Effector memory CD8-positive, alpha-beta T cell (primary cell): ENCODE measurements at places on chromosomes 13 and 19.

DNA sequence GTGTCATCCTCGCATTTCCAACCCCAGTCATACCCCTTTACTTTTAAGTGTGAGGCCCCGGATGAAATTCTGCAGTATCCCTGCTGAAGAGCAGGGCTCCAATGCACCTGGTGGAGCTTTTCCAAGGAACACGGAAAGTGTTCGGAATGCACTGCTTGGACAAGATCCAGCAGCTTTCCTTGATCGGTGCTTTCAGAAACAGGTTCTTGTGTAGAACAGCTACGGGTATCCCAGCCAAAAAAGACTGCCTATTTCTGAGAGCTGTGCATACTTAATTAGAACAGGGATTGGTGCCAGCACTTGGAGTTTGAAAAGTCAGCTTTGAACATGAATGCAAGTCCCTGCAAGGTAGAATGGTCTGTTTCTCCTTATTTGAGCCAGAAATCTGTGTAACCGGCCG, 87.2 kb upstream of the C1QTNF9B start:
- H3K27ac ChIP-seq = no peak overlapping the region
- H3K36me3 ChIP-seq = peaks cover 14% of the 10 kb centered on the region
- H3K4me3 ChIP-seq = no peak overlapping the region
- peaks cover 48% of the 10 kb centered on the region for H3K27me3 ChIP-seq

DNA sequence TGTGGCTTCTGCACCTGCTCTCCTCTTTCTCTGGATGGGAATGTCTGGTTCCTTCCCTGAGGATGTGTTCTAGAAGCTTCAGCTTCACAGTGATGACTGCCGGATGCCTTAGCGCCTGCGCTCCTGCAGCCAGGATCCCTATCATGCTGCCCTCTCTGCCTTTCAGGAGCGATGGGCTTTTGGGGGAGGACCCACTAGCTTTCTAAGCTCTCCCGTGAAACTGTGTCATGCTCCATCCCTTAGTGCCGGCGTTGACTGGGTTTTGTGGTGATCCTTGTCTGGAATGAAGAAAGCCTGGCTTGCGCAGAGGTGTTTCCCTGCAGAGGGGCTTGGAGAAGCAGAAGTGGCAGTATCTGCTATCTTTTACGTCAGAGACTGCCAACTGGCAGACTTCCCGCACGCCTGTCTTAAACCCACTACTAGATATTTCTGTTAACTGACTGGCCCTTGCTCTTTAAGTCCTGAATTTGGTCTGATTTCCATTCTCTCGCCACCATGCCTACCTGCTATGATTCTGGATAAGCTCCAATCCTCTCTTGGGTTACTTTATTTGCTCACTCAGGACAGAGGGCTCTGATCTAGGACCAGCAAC, 3.8 kb upstream of the KMT2B start:
- peaks cover 18% of the 10 kb centered on the region for H3K36me3 ChIP-seq
- H3K27me3 ChIP-seq = peaks cover 7% of the 10 kb centered on the region
- H3K4me1 ChIP-seq = peaks cover 50% of the 10 kb centered on the region

GRCh38 chr13:21672287-21672680, 1.4 kb downstream of the FGF9 start:
- DNase-seq = no peak
- peak overlapping the region; percentile 88 for H3K4me3 ChIP-seq
- peaks cover 23% of the 10 kb centered on the region for H3K36me3 ChIP-seq

DNA sequence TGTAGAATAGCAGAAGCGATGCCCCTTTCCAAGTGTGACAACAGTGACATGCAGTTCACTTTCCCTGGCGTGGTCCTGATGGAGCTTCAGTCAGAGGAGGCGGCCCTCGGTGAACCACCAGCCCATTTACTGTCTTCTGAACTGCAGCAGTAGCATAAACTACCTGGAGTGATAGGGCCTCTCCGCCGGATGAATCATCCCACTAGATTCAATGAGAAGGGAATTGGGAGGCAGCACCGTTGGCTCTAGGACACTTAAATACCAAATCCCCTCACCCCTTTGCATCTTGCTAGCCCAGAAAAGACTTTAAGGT, 112.8 kb upstream of the GPR12 start:
- H3K36me3 ChIP-seq = no peaks in the 10 kb centered on the region
- no peaks in the 10 kb centered on the region for H3K4me1 ChIP-seq
- H3K27ac ChIP-seq = no peak overlapping the region
- H3K4me3 ChIP-seq = no peak overlapping the region
- DNase-seq = no peak

GRCh38 chr19:8370176-8371010, 6.4 kb downstream of the ANGPTL4 start:
- no peak overlapping the region for H3K4me3 ChIP-seq
- H3K36me3 ChIP-seq = peaks cover 6% of the 10 kb centered on the region
- H3K27ac ChIP-seq = no peak overlapping the region
- peaks cover 4% of the 10 kb centered on the region for H3K4me1 ChIP-seq
- H3K27me3 ChIP-seq = peaks cover 38% of the 10 kb centered on the region

- no peaks in the 10 kb centered on the region for H3K36me3 ChIP-seq
- H3K27me3 ChIP-seq = no peaks in the 10 kb centered on the region
- no peak for DNase-seq
- H3K4me1 ChIP-seq = no peaks in the 10 kb centered on the region
- H3K4me3 ChIP-seq = no peak overlapping the region
- H3K27ac ChIP-seq = no peak overlapping the region
Measured at GRCh38 chr13:67278235-67278634, 48.1 kb upstream of the PCDH9 start.

DNA sequence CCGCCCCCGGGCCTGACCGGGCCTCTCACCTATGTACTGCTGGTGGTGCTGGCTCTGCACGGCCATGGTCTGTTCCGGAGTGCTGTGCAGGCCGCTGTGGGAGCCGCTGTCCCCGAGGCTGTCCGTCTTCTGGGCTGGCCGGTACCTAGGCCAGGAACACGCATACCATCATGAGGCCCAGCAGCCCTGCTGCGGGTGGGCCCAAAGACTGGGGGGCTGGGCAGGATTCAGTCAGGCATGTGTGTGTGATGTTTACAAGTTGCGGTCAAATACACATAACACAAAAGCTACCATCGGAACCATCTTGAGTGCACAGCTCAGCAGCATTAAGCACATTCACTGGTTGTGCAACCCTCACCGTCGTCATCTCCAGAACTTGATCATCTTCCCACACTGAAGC, 32.2 kb upstream of the RANBP3 start:
- no peaks in the 10 kb centered on the region for H3K27me3 ChIP-seq
- DNase-seq = no peak
- H3K36me3 ChIP-seq = no peaks in the 10 kb centered on the region
- no peak overlapping the region for H3K27ac ChIP-seq
- no peaks in the 10 kb centered on the region for H3K4me1 ChIP-seq

GRCh38 chr19:1155352-1156304, 18.4 kb downstream of the SBNO2 start:
- no peak for DNase-seq
- no peak overlapping the region for H3K27ac ChIP-seq
- H3K27me3 ChIP-seq = no peaks in the 10 kb centered on the region
- peaks cover 30% of the 10 kb centered on the region for H3K36me3 ChIP-seq

DNA sequence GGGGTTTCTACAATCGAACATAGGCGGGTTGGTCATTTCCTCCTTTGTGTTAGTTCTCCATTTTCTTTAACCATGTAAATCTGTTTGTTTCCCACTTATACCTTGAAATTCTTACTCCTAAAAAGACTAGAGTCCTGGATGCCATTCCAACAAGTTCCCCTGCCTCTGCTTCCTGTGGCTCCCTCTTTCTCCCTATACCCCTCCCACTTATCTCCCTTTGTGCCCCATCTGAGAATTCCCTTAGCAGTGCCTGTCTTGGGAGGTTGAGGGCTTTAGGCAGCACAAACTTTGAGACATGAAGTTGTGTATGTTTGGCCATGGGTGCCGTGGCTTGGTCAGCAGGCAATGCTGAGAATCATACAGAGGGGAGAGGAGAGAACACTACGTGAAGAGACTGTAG, 176.4 kb downstream of the RGCC start:
- no peak overlapping the region for H3K27ac ChIP-seq
- H3K36me3 ChIP-seq = no peaks in the 10 kb centered on the region
- H3K27me3 ChIP-seq = no peaks in the 10 kb centered on the region
- H3K4me3 ChIP-seq = no peak overlapping the region

- H3K27me3 ChIP-seq = no peaks in the 10 kb centered on the region
- no peak for DNase-seq
- H3K4me1 ChIP-seq = no peaks in the 10 kb centered on the region
- H3K27ac ChIP-seq = no peak overlapping the region
- peaks cover 27% of the 10 kb centered on the region for H3K36me3 ChIP-seq
Measured at GRCh38 chr19:36987091-36987490, 71.0 kb downstream of the ZNF568 start.

DNA sequence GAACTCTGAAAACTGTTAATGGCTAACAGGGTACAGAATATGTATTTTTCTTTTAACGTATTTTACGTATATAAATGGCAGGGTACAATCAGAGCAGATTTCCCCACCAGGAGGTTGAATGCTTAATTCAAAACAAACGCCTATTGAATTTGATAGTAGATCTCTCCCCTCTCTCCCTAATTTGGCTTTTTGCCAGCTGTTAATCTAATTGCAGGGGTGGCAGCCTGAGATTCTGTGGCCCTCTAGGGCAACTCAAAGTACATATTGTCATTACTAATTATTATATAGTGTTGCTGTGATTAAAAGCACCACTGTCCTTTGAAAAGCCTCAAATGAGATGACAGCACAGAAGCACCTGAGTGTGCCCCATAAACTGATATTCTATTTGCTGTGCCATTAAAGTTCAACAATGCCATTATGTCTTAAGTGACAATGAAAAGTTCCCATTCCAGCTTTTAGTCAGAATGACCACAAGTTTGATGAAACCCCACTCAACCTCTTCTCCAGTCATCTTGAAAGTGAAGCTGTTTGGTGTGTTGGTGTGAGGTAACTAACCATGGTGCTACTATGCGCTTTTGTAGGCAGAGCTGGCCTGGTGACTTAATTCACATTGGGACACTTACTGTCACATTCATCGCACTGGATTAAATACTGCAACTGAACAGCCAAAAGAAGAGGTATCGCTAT, 351.4 kb downstream of the KCNRG start:
- no peaks in the 10 kb centered on the region for H3K36me3 ChIP-seq
- peaks cover 36% of the 10 kb centered on the region for H3K4me1 ChIP-seq
- no peak for DNase-seq

- peaks cover 62% of the 10 kb centered on the region for H3K36me3 ChIP-seq
- H3K4me1 ChIP-seq = peaks cover 8% of the 10 kb centered on the region
- H3K27me3 ChIP-seq = no peaks in the 10 kb centered on the region
- peak overlapping the region; percentile 73 for H3K27ac ChIP-seq
- DNase-seq = peak; percentile 87
- H3K4me3 ChIP-seq = peak overlapping the region; percentile 79
Measured at GRCh38 chr19:1249298-1249989, 1.1 kb downstream of the MIDN start.

GRCh38 chr13:32142956-32143375, 111.4 kb downstream of the FRY start:
- H3K27me3 ChIP-seq = peaks cover 20% of the 10 kb centered on the region
- no peak for DNase-seq
- H3K4me1 ChIP-seq = no peaks in the 10 kb centered on the region
- no peak overlapping the region for H3K4me3 ChIP-seq

DNA sequence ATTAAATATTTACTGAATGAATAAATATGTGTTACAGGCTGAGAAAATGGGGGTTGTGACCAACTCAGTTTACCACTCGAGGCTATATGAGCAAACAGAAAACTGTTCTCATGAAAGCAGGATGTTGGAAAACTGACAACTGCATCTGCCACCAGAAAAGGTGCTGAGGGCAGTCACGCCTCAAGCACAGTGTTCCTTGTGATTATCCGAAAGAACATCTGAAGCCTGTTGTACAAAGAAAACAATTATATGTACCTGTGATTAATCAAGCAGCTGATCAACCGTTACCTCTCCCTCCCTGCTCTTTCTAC, 6.2 kb upstream of the KLK13 start:
- H3K4me1 ChIP-seq = no peaks in the 10 kb centered on the region
- H3K27me3 ChIP-seq = peaks cover 25% of the 10 kb centered on the region
- no peak overlapping the region for H3K27ac ChIP-seq
- H3K4me3 ChIP-seq = no peak overlapping the region
- no peaks in the 10 kb centered on the region for H3K36me3 ChIP-seq

- peak overlapping the region; percentile 21 for H3K4me3 ChIP-seq
- peaks cover 46% of the 10 kb centered on the region for H3K27me3 ChIP-seq
- no peak for DNase-seq
- H3K4me1 ChIP-seq = peaks cover 11% of the 10 kb centered on the region
- no peak overlapping the region for H3K27ac ChIP-seq
Measured at GRCh38 chr19:18894254-18895037, 1.5 kb downstream of the CERS1 start.

DNA sequence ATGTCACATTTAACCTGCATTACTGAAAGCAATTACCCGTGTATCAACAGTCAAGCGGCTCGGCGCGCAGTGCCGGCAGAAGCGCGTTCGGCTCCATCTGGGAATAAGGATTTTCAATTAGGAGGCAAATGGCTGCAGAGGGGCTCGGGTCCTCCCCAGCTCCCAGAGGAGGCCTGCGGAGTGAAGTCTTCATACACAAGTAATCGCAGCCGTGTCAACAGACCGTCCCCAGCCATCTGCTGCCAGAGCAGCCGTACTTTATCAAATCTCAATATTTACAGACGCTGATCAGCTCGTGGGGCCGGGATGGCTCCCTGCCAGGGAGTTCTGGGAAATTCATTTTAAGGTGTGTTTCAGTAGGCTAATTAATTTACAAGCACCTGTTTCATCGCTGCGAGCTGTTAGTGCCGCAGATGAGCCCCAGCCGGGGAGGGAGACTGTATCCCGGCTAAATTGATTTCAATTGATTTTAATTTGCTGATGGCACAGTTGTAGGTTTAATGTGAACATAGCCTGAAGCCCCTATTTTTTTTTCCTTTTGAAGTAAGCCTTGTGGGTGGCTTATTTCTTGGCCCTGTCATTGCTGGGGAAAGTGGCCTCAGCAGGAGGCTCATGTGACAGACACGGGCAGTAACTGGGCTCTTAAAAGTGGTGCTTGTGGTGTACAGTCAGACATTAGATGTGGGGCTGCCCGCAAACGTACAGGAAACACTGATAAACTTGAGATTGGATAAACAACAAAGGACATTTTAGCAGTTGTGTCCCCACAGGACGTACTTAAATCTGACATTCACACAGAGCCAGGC, 252.7 kb downstream of the TEX29 start:
- H3K4me1 ChIP-seq = no peaks in the 10 kb centered on the region
- H3K27me3 ChIP-seq = peaks cover 8% of the 10 kb centered on the region
- H3K36me3 ChIP-seq = no peaks in the 10 kb centered on the region
- no peak overlapping the region for H3K4me3 ChIP-seq

DNA sequence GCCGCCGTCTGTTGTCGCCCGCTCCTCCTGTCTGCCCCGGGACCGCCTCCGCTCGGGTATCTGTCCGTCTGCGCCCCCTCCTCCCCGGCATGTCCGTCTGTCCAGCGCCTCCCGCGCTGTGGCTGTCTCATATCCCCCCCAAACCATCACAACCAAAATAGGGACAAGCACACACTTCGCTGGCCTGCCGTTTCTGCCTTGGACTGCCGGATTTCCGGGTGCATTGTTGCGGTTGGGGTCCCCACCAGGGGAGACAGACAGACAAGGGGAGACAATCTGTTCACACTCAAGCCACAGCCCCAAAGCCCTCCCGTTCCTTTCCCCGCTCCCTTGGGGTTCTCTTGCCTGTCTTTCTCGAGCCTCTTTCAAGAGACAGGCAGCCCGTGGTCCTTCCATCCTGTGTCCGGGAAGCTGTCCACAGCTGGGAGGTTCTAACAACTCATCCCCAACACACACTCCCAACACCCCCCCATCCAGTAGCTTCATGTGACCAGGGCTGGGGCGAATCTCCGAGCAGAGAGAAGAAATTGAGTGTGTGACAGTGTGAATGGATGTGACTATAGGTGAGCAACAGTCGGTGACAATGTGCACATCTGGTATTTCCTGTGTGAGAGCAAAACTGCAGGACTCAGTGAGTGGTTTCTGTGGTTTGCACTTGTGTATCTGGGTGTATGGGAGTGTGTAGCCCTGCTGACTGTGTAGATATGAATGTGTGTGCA, 16.5 kb upstream of the FOSB start:
- H3K36me3 ChIP-seq = peaks cover 66% of the 10 kb centered on the region
- no peaks in the 10 kb centered on the region for H3K27me3 ChIP-seq
- peak; percentile 84 for DNase-seq
- H3K4me1 ChIP-seq = peaks cover 67% of the 10 kb centered on the region
- peak overlapping the region; percentile 100 for H3K27ac ChIP-seq
